ENCODE measurements at places on chromosomes 16 and 17.
A peak's percentile ranks its signal among the peaks of the same experiment; 100 is the strongest.

DNA sequence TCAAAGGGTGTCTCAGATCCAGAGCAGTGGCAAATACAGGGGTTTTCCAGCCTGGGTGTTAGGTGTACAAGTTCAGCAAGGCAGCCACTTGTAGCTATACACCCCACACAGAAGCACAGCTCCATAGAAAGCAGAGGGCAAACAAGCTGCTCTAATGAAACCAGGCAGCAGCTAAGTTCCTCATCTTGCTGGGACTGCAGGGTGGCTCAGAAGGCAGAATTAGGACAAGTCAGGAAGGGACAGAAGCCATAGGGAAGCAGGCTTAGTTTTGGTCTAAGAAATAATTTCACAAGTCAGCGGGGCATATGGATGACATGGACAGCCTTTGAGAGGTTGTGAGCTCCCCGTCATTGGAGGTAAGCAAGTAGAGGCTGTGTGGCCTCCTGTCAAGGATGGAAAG, 23.7 kb downstream of the CNGB1 start:
- no peaks in the 10 kb centered on the region for H3K36me3 ChIP-seq
- peaks cover 3% of the 10 kb centered on the region for H3K27me3 ChIP-seq
- no peak overlapping the region for H3K27ac ChIP-seq
- H3K4me3 ChIP-seq: no peak overlapping the region

DNA sequence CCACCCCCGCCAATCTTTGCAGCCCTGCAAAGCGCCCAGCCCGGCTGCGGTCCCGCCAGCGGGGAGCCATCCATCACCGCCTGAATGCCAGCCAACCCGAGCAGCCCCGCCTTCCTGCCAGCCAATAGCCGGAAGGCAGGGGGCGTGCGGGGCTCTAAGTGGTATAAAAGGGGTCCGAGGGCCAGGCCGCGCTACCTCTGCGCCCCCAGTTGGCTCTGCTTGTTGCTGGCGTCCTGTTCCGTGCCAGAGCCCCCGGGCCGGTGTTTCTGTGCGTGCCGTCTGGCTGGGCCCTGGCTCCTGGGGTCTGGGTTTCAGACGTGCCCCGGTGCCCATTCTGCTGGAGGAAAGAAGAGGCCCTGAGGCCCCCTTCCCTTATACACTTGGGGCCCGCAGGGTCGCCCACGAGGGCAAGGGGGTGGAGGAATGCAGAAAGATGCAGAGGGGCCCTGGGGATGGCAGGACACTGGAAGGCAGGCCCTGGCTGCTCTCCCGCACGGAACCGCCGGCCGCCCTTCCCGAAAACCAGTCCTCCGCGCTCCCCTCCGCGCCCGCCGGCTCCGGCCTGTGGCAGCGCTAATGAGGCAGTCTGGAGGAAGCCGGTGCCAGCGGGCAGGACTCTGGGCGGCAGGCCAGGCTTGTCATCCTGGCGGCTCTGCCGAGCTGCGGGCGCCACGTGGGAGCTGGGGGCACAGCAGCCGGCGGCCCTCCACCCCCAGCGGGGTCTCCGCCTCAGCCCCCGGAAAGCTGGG, 14.0 kb downstream of the COPZ2 start:
- peak overlapping the region; percentile 72 for H3K4me3 ChIP-seq
- H3K27ac ChIP-seq: no peak overlapping the region
- H3K27me3 ChIP-seq: peaks cover 17% of the 10 kb centered on the region
- no peaks in the 10 kb centered on the region for H3K36me3 ChIP-seq

- H3K27me3 ChIP-seq: peaks cover 14% of the 10 kb centered on the region
- H3K27ac ChIP-seq: no peak overlapping the region
- H3K36me3 ChIP-seq: no peaks in the 10 kb centered on the region
- peak; percentile 53 for DNase-seq
These were observed 1.4 kb upstream of the GRN start for GRCh38 chr17:44343510-44344209.

GRCh38 chr17:34511931-34512330, 67.5 kb upstream of the TMEM132E start:
- H3K4me1 ChIP-seq: no peaks in the 10 kb centered on the region
- H3K4me3 ChIP-seq: no peak overlapping the region
- H3K27ac ChIP-seq: no peak overlapping the region
- peaks cover 38% of the 10 kb centered on the region for H3K27me3 ChIP-seq
- DNase-seq: no peak

- no peak for DNase-seq
- H3K4me3 ChIP-seq: no peak overlapping the region
These were observed 232.4 kb downstream of the CDH11 start for GRCh38 chr16:64889446-64889845.

DNA sequence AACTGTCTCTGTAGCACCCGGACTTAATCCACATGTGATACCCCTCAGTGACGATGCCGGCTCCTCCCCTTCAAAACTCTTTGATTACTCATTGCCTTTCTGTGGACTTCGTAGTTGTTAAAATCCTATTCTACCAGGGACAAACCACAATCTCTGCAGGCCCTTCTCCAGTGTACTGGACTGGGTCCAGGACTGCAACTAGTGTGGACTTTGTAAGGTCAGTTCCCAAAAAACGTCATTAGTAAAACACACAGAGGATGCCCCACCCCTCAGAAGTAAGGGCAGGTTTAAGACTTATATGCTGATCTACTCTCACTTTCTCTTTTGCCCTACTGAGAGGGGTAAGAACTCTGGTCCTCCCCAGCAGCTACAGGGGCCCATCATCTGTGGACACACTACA, 10.5 kb upstream of the NUDT7 start:
- DNase-seq: no peak
- no peak overlapping the region for H3K4me3 ChIP-seq
- H3K4me1 ChIP-seq: no peaks in the 10 kb centered on the region

DNA sequence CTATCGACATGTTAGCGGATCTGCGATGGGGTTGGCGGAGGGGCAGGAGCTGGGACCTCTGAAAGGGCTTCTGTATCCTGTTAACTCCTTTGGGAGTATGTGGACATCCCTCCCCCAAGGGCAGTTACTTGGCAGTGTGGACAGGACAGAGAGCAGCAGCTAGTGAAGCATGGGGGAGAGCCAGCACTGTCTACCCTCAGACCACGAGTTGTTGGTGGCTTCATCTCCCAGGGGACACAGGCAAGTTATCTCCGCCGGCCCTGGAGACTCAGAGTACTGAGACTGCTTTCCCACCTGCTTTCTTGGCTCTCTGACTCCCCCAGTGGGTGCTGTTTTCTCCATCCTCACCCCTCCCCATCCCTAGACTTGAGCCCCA, 5.3 kb upstream of the GFAP start:
- no peak for DNase-seq
- H3K27ac ChIP-seq: no peak overlapping the region
- H3K4me3 ChIP-seq: no peak overlapping the region
- H3K36me3 ChIP-seq: no peaks in the 10 kb centered on the region

DNA sequence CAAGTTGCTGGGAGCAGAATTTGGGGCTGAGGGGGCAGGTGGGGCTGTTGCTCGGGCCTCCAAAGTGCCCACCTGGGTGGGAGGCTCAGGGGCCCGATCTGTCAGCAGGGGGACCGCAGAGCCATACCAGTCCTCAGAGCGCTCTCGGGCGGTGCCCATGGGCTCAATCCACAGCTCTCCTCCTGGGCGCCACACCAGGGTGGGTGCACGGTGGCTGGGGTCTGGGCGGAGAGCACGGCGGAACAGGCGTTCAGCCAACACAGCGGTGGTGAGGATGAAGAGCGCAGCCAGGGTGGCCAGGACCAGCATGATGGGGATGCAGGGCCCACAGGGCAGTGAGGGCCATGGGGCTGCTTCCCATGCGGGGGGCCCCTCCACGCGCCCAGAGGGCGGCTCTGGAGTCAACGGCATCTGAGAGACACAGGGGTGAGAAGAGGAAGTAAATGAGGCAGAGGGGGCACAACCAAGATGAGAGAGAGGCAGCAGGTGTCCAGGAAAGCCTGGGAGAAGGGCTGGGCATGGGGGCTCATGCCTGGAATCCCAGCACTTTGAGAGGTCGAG, 1.2 kb downstream of the C16orf54 start:
- peak; percentile 61 for DNase-seq
- H3K36me3 ChIP-seq: no peaks in the 10 kb centered on the region
- H3K27ac ChIP-seq: peak overlapping the region; percentile 97
- no peaks in the 10 kb centered on the region for H3K27me3 ChIP-seq

- peak overlapping the region; percentile 10 for H3K27ac ChIP-seq
- no peaks in the 10 kb centered on the region for H3K27me3 ChIP-seq
- DNase-seq: no peak
- H3K4me1 ChIP-seq: peaks cover 29% of the 10 kb centered on the region
These were observed 29.7 kb downstream of the NDEL1 start for GRCh38 chr17:8465356-8465755.

DNA sequence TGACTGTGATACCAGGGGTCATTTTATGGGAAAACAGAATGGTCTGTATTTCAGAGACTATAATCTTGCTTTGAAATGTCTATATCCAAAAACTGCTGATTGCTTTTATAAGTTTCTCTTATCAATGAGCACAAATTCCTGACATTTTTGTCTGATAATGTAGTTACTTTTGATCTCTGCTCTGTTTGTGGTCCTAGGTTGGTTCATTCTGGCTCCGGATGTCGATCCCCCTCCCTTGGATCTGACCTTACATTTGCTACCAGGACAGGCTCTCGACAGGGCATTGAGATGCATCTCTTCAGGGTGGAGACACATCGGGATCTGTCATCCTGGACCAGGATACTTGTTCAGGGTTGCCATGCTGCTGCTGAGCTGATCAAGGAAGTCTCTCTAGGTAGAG, 27.3 kb upstream of the VPS4A start:
- H3K4me3 ChIP-seq: no peak overlapping the region
- DNase-seq: no peak
- H3K27ac ChIP-seq: no peak overlapping the region
- H3K27me3 ChIP-seq: no peaks in the 10 kb centered on the region
- H3K4me1 ChIP-seq: peaks cover 2% of the 10 kb centered on the region
- H3K36me3 ChIP-seq: no peaks in the 10 kb centered on the region

GRCh38 chr16:85978291-85978775, 79.4 kb downstream of the IRF8 start:
- peaks cover 17% of the 10 kb centered on the region for H3K4me1 ChIP-seq
- peaks cover 5% of the 10 kb centered on the region for H3K36me3 ChIP-seq

DNA sequence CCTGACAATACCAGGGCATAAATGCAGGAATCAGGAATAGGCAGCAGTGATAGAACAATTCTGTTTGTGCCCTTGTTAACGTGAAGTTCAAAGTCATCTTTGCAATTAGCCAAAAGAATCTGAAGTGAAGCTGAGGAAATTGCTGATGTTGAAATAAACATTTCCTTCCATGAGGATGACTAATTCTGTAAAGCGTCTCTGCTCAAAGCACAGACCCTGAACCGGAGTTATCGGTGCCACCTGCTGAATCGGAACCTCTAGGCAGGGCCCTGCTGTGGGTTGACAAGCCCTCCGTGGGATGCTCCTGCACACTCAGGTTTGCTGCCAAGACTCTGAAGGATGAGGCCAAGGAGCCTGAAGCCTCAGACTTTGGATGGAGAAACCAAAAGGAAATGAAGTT, 37.0 kb upstream of the CDH1 start:
- no peak for DNase-seq
- no peak overlapping the region for H3K27ac ChIP-seq
- peaks cover 3% of the 10 kb centered on the region for H3K27me3 ChIP-seq
- H3K36me3 ChIP-seq: no peaks in the 10 kb centered on the region

GRCh38 chr16:48022496-48022895, 133.3 kb downstream of the ABCC12 start:
- no peak for DNase-seq
- H3K36me3 ChIP-seq: no peaks in the 10 kb centered on the region
- H3K4me3 ChIP-seq: no peak overlapping the region
- H3K4me1 ChIP-seq: no peaks in the 10 kb centered on the region
- no peak overlapping the region for H3K27ac ChIP-seq

- H3K4me3 ChIP-seq: no peak overlapping the region
- no peak overlapping the region for H3K27ac ChIP-seq
These were observed 14.2 kb upstream of the MSI2 start for GRCh38 chr17:57242148-57242547.

GRCh38 chr16:84593825-84594724, 23.8 kb downstream of the COTL1 start:
- peaks cover 11% of the 10 kb centered on the region for H3K36me3 ChIP-seq
- DNase-seq: peak; percentile 92
- H3K4me3 ChIP-seq: peak overlapping the region; percentile 86
- peak overlapping the region; percentile 97 for H3K27ac ChIP-seq

GRCh38 chr16:19854543-19854876, 30.1 kb downstream of the GPRC5B start:
- peaks cover 11% of the 10 kb centered on the region for H3K27me3 ChIP-seq
- no peak overlapping the region for H3K4me3 ChIP-seq

DNA sequence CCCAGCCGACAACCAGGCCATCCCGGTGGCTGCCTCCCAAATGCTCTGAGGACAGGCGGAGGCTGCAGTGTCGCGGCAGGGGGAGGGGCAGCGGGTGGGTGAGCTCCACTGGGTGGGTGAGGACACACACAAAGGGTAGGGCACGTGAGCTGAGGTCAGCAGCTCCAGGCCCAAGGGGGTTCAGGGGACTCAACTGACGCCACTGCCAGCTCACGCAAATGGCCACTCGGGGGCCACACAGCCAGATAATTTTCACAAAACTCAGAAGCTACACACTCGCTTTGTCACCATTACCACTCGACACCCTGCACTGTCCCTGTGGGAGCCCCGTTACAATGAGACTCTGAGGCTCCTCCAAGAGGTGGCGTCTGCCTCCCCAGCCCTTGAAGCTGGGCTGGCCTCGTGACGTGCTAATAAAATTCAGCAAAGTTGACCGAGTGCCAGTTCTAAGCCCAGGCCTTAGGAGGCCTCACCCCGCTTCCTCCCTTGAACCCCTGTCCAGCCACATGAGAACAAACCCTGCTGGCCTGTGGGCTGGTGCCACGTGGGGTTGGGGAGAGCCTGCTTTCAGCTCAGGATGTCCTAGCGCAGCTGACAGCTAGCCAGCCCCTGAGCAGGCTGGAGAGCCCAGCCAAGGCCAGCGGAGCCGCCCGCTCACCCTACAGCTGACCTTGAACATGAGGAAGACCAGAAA, 56.9 kb downstream of the RMI2 start:
- no peaks in the 10 kb centered on the region for H3K27me3 ChIP-seq
- peak; percentile 58 for DNase-seq
- H3K27ac ChIP-seq: no peak overlapping the region
- no peak overlapping the region for H3K4me3 ChIP-seq

DNA sequence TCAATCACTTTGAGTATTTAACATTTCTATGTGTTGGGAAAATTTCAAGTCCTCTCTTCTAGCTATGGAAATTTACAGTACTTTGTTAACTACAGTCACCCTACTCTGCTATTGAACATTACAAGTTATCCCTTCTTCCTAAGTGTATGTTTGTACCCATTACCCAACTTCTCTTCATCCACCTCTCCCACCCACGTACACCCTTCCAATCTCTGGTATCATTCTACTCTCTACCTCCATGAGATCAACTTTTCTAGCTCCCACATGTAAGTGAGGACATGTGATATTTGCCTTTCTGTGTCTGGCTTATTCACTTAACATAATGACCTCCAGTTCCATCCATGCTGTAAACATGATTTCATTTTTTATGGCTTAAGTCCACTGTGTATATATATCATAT, 3.2 kb upstream of the ZNF688 start:
- no peak overlapping the region for H3K4me3 ChIP-seq
- H3K36me3 ChIP-seq: no peaks in the 10 kb centered on the region
- DNase-seq: no peak
- no peaks in the 10 kb centered on the region for H3K27me3 ChIP-seq
- H3K4me1 ChIP-seq: peaks cover 11% of the 10 kb centered on the region

GRCh38 chr16:57413301-57413730, 8.7 kb downstream of the CCL17 start:
- H3K27ac ChIP-seq: no peak overlapping the region
- no peak overlapping the region for H3K4me3 ChIP-seq
- H3K36me3 ChIP-seq: no peaks in the 10 kb centered on the region
- H3K27me3 ChIP-seq: peaks cover 6% of the 10 kb centered on the region
- peaks cover 15% of the 10 kb centered on the region for H3K4me1 ChIP-seq
